ENCODE measurements at places on chromosomes 3 and 15.

- DNase-seq = peak; percentile 51
Measured at GRCh38 chr3:156694536-156694935, 20.1 kb downstream of the TIPARP start.

GRCh38 chr3:106345353-106346027, 476.7 kb upstream of the CBLB start:
- no peak for DNase-seq

- DNase-seq = no peak
Measured at GRCh38 chr3:50163572-50164455, 8.7 kb downstream of the SEMA3F start.

- DNase-seq = no peak
Measured at GRCh38 chr15:101305820-101306255, 10.8 kb upstream of the SNRPA1 start.

DNA sequence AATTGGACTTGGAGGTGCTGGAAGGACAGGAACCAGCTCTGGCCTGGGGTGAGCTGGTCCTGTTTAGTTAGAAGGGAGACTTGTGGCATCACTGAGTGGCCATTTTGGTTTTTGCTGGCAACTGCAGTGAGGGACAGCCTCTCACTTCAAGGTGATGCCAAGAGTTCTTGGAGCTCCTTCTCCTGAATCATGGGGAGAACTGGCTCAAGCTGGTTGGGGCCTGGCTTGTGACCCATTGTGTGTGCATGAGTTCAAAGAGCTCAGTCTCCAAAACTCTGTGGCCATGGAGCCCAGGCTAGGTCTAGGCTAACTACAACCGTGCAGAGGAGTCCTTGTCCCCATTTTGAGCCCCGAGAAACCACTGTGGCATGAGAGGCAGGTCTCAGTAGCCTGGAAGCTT, 60.1 kb upstream of the ZNF148 start:
- DNase-seq = no peak

GRCh38 chr15:40354408-40355171, 3.4 kb upstream of the DISP2 start:
- no peak for DNase-seq

DNA sequence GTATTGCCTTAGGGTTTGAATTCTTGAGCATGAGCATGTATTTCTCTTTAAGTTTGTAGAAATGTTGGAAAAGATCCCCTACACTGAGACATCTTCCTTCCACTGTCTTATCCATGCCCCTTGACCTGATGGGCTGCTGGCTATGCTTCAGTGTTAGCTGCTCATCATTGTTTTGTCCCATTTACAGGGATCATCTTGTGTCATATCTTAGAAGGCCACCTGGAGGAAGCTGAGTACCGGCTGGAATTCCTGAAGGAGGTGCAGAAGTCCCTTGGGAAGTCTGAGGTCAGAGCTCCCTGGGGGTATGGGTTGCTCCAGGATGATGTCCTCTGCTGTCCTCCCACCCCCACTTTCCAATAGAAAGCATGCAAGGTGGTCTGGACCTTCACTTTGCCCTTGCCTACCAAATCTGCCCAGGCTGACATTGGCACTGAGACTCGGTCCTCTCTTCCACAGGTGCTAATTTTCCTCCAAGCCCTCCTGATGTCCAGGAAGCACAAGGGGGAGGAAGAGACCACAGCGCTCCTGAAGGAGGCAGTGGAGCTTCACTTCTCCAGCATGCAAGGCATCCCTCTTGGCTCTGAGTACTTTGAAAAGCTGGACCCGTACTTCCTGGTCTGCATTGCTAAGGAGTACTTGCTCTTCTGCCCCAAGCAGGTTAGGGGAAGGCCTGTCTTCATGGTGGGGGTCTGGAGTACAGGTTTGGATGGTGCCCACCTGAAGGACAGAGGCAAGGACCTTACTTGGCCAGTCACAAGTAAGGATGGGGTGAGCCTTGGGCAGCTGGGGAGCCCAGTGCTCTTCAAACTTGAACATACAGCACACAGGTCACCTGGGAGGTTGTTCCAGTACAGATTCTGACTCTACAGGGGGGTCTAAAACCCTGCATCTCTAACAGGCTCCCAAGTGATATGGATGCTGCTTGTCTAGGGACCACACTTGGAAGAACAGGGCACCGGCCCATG, 17.7 kb downstream of the TTC21A start:
- DNase-seq = no peak

DNA sequence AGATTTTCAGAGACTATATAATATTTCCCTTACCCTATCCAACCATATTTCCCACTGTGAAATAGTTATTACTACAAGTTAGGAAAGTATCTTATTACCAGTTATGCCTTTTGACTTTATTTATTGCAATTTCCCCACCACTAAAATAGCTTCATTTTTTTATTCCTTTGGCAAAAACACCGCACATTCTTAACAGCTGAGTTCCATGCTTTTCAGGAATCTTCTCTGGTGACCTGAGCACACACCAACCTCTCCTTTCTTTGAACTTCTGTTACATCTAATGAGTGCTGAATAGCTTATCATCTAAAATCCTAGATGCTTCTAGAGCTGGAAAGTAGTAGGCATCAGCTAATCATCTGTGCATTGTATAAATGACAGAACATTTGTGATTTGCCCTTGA, 99.1 kb downstream of the UBE2E2 start:
- no peak for DNase-seq

- DNase-seq = no peak
Measured at GRCh38 chr15:74541494-74542165, 610 bp downstream of the ARID3B start.

DNA sequence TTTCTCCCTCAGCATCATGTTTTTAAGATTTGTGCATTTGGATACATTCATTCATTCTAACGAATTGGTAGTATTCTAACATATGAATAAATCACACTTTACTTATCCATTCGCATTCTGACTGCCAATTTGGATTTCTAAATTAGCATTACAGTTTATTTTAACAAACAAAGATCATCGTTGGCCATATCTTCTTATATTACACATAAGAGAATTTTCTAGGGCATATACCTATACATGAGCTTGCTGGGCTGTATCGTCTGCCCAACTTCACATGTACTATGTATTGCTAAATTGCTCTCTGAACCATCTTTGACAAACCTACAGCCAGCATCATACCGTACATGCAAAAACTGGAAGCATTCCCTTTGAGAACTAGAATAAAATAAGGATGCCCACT, 265.8 kb upstream of the PPP2R3A start:
- DNase-seq = no peak

- DNase-seq = no peak
Measured at GRCh38 chr3:102748646-102749045, 313.8 kb downstream of the ZPLD1 start.

DNA sequence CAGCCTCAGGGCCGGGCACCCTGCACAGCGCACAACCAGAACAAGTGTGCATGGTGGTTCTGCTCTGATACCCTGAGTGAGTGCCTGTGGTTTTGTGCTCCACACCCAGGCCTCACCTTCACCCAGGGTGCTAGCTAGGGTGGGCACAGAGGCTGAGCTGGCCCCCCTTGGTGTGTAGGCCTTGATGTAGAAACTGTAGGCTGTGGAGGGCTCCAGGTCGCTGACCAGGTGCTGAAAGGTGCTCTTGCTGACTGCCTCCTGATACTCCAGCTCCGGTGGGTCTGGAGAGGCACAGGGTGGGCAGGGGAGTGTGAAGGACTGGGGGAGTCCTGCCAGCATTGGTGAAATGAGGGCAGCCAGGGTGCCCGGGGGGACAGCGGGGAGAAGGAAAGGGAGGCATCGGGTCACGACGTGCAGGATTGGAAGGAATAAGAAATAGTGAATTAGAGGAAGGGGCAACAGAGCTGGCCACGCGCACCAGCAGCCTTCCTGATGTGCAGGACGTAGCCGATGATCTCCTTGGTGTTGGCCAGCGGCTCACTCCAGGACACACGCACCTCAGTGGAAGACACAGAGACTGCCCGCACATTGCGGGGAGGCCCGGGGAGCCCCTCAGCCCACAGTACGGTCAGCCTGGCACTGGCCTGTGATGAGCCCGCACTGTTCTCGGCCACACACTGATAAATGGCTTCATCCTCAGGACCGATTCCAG, 26.6 kb downstream of the RNU5B-1 start:
- DNase-seq = no peak

GRCh38 chr3:13016083-13016720, 57.0 kb downstream of the IQSEC1 start:
- peak; percentile 35 for DNase-seq

DNA sequence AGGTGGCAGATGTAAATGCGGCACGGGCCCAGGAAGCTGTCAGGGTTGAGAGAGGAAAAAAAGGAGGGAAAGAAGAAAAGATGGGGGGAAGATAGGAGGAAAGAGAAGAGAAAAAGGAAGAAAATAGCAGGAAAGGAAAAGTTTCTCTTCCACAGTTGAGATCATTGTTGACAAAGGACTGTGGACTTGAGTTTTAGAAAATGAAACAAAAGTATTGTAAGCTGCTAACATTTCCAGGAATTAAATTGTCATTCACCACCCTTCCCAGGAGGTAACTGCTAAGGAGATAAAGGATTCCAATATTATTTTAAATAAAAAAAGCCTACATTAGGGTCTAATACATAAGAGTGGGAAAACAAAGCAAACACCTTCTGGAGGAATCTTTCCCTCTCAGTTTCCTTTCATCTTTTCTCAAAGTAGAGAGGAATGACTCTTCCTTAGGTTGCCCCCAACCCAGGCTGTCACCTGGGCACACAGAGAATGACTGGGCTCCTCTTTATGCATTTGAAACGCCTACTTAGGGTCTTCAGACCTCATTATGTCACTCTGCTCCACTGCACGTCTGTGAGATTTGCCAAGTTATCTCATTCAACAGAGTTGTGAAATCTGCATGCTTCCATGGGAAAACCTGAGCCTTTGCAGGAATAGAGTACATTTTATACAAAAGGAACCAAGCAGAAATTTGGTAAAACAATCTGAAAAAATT, 194.0 kb downstream of the TNIK start:
- DNase-seq = no peak

GRCh38 chr3:70386846-70387245, 74.4 kb upstream of the MDFIC2 start:
- DNase-seq = no peak

GRCh38 chr15:28273468-28273867, 48.5 kb downstream of the HERC2 start:
- no peak for DNase-seq

DNA sequence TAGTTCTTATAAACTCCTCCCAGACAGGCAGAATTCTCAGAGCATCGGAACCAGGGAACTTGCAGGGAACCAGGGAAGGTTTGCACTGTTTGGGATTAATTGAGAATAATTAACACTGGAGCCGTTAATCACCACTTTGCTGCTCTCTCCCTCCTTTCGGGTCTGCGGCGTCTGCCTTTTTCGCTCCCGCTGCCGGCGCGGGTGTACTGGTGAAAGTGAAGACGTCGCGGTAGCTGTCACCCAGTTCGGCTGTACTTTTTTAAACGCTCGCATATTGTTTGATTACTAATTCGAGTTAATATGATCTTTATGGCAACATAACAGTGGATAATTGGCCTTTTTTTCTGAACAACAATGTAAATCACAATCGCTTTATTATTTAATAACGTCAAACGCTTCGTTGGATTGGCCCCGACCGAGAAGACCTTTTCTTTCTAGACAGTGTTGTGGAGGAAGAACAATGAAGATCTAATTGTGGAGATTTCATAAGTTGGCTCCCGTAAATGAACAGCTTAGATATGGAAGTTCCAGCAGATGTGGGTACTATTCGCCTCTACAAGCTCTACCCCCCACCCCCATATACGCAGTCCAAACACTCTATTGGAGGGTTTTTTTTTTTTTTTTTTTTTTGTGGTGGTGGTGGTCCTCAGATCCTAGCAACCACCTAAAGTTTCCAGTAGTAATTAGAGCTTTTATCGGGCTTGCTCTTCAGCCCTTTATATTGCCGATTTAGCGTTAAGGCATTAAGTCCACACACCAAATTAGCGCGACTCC, 12.7 kb downstream of the SOX2 start:
- no peak for DNase-seq

GRCh38 chr3:192921793-192922192, 4.1 kb upstream of the MB21D2 start:
- no peak for DNase-seq

Data from NCI-H2107 (cell line).